ENCODE measurements at places on chromosomes 3 and 15. TPM values are rescaled to one million over a fixed set of nuclear protein-coding genes. Genes with fewer than 3 reads are reported as not detected.

The OXSR1 gene
- total RNA-seq: 33.2 TPM

The ARL14 gene
- 1.1 TPM for total RNA-seq

The ARRDC4 gene
- total RNA-seq: 0.17 TPM

The LRRC3B gene
- total RNA-seq: not detected

The LRRIQ4 gene
- total RNA-seq: not detected

The SLC24A1 gene
- total RNA-seq: 4.0 TPM

The C2CD4B gene
- total RNA-seq: not detected

The GCSAM gene
- total RNA-seq: not detected

The SORD gene
- total RNA-seq: 31.3 TPM

The TLR9 gene
- total RNA-seq: not detected

The RAD51 gene
- total RNA-seq: 18.7 TPM

The ETFA gene
- total RNA-seq: 267 TPM

The TERC gene
- 0.16 TPM for total RNA-seq

The SHC4 gene
- total RNA-seq: 0.86 TPM

The CHRNA7 gene
- 4.0 TPM for total RNA-seq
